ENCODE measurements at places on chromosomes 6 and 20.

DNA sequence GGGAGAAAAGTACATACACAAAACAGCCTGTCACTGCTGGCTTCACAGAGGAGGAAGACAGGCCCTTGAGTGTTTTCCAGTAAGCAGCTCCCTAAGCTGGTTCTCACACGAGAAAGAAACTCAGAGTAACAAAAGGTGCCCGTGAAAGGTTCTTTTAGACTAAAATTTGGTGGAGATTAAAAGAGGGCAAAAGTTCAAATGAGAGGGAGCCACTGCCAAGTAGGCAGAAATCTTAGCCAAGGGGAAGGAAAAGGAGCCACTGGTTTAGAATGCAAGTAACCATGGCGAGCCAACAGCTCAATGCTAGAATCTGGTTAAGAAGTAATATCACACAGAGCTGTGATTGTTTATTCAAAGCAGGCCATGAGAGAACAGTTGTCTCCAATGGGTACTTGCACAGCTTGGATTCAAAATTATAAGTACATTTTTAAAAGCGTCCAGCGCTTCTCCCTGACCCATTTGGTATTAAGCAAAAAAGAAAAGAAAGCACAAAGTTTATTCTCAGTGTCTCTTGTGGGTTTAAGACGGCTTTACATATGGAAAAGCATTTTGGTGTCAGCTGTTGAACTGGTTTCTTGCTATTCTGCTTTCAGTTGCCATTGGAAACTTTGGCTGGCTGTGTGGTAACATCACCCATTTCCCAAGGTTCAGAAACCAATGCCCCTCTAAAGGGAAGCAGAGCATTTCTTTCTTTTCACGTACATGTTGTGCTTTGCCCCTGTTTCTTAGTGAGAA lies 648.5 kb downstream of the RNF144B start:
- no peak for DNase-seq

- no peak for DNase-seq
Observed at GRCh38 chr20:24694157-24694726, 224.8 kb downstream of the SYNDIG1 start.

DNA sequence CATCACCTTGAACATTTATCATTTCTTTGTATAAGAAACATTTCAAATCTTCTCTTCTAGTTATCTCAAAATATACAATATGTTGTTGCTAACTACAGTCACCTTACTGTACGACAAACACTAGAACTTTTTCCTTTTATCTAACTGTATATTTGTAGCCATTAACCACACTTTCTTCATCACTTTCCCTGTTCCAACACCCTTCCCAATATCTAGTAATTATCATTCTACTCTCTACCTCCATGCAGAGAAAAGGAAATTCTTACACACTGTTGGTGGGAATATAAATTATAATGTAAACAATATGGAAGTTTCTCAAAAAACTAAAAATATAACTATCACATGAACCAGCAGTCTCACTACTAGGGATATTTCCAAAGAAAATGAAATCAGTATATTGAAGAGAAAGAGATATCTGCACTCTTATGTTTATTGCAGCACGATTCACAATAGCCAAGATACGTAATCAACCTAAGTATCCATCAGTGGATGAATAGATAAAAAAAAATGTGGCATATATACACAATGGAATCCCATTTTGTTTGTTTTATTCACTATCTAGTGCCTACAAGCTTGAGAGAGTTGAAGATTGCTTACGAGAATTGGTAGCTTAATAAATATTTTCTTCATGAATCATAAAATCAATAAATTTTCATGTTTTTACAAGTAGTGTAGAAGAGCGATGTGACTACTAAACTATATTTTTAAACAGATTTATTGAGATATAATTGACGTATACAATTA lies 2.4 kb downstream of the RHAG start:
- DNase-seq, result no peak

- no peak for DNase-seq
Observed at GRCh38 chr6:118586746-118587485, 38.8 kb downstream of the PLN start.

- no peak for DNase-seq
Observed at GRCh38 chr20:61665528-61666470, 399.9 kb downstream of the TAF4 start.

GRCh38 chr6:21142741-21143140 lies 450.8 kb upstream of the SOX4 start:
- DNase-seq, result no peak

- no peak for DNase-seq
Observed at GRCh38 chr6:10382322-10382721, 32.6 kb downstream of the TFAP2A start.

DNA sequence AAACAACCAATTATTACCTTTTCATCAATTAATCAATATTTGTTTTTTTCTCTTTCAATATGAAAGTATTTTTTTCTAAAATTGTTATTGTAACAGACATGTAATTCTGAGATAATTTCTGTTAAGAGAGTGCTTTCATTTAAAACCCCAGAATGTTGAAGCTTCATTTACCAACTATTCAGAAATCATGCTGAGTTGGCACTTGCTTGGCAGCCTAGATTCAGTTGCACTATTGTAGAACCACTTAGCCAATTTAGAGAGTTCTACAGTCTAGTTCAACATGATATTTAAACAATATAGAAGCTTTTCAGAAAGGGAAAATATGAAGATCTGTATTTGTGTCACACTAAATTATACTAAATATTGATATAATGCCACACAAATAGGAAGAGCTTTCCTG lies 56.1 kb upstream of the NKAIN2 start:
- no peak for DNase-seq

DNA sequence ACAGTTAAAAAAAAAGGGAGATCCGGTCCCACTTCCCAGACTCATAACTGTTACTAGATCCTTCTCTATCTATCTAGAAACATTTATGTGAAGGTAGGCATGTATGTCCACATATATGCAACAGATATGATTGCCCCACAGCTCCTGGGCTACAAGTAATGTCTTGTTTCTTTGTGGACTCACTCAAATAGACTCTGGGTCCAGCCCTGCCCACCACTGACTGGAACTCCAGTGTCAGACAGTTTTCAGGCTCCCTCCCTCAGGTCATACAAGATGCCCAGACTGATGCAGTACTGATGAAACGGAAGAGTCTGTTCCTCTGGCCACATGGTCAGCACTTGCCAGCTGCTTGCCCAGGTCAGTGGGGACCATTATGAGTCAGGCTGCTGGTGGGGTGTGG lies 30.8 kb upstream of the IER3 start:
- no peak for DNase-seq

GRCh38 chr6:42440027-42440426 lies 11.7 kb downstream of the TRERF1 start:
- no peak for DNase-seq

GRCh38 chr6:7848229-7848628 lies 62.4 kb downstream of the TXNDC5 start:
- DNase-seq, result no peak

GRCh38 chr6:159092631-159093030 lies 47.8 kb upstream of the TAGAP start:
- DNase-seq, result no peak

- no peak for DNase-seq
Observed at GRCh38 chr6:117480651-117481050, 1.8 kb upstream of the DCBLD1 start.
